ENCODE measurements at places on chromosomes 6 and 20.

DNA sequence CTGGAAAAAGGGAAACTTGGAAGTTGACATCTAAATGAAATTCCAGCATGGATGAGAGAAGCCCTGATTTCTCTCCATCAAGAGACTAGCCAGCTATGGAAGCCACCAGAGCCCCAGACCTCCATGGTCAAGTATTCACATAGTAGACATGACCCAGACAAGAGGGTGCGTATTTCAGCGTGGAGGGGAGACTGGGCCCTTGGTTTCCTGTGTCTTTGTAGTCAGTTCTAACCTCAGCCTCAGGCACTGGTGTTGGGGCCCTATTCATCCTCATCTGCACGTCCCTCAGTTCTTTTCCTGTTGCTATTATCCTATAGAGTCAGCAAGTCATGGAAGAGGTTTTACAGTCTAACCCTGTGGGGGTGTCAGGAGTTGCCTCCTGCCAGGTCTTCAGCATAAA, 12.5 kb downstream of the GNL1 start:
- DNase-seq, result no peak

- DNase-seq, result no peak
Measured at GRCh38 chr6:91697010-91697695, 1110.3 kb upstream of the MAP3K7 start.

GRCh38 chr6:128538763-128539162, 18.4 kb upstream of the PTPRK start:
- DNase-seq, result no peak

DNA sequence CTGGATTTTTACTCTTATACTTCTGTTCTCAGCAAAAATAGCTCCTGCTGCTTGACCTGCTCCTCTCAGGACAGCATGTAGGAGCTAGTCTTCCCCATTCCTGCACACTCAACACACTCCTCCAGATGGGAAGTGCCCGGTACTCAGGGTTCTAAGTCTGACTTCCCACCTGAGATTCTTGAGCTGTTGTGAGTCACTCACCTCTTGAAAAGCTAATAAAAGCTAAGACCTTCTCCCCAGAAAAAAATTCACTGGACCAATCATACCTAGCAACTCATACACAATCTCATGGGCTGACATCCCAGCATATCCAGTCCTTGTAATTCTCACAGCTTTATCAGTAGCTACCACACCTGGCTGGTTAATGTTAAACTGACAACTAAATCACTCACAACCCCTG, 53.5 kb downstream of the TRPC4AP start:
- no peak for DNase-seq

DNA sequence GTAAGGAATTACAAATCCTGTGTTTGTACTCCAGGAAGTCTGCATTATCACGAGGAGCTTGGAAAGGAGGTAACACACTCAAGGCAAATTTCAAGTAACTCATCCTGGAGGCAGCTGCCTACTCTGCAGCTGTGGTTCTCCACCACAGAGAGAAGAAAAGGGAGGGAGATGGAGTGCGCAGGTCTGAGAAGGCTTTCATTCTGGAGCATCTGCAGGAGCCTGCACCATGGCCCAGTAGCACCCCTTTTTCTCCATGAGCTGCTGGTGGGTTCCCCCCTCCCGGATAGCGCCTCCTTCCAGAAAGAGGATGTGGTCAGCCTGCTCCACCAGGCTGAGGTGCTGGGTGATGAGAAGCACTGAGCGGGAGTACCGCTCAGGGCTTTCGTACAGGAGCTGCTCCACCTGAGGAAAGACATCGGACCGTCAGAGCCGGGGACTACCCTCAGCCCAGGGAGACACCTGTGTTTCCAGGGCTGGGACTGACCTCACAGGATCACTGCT, 1.6 kb upstream of the PSMB8 start:
- peak; percentile 37 for DNase-seq

GRCh38 chr6:30935018-30935417, 3.0 kb upstream of the SFTA2 start:
- DNase-seq, result no peak

Measured in stimulated activated CD4-positive, alpha-beta T cell treated with anti-CD3 and anti-CD28 coated beads, Interleukin-4, amount 100 ng/mL, for 4 hours (primary cell).